ENCODE measurements at places on chromosomes 5 and 9.

DNA sequence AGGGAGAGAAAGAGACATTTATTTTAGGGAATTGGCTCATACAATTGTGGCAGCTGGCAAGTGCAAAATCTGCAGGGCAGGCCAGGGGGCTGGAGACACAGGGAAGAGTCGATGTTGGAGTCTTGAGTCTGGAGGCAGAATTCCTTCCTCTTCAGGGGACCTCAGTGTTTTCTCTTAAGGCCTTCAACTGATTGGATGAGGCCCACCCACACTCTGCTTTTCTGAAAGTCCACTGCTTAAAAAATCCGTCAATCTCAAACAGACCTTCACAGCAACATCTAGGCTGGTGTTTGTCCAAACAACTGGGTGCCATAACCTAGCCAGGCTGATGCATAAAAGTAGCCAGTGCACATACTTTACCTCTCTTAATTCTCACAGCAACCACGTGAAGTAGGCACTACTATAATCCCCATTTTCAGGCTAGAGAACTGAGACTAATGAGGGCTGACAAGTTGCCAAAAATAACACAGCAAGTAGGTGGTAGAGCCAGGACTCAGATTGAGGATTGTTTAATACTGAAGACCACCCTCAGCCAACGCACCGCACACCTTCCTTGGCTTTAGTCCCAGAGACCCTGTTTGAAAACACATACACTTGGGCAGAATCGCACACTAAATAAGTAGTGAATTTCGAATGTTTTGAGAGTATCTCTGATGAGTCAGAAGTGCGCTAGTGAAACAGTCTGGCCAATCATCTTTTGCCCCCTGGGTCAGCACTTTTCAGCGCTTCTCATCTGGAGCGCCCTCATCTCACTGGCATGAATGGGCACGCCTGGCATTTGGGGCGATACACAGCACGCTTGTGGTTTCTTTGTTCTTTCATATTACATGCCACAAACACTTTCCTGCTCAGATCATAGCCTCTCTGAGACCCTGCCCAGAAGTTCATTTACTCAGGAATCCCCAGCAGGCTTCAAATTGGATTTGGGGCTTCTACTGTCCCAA lies 591.4 kb downstream of the CCDC171 start:
- no peak for DNase-seq

DNA sequence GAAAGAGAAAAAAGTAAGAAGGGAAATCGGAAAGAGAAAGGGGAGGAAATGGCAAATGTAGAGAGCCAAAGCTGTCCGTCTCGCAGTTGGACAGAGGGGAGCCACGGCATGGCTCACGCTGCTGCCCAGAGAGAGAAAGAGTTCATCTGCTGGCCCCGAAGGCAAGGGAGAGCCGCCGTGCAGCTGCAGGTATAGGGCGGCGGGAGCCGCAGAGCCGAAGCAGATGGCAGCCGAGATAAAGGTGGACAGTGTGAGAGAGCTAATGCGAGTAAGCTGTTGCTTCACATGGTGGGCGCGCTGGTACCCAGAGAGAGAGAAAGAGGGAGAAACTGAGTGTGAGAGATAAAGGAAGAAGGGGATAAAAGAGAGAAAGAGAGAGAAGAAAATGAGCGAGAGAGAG lies 188.4 kb upstream of the PPP1R26 start:
- DNase-seq: no peak

DNA sequence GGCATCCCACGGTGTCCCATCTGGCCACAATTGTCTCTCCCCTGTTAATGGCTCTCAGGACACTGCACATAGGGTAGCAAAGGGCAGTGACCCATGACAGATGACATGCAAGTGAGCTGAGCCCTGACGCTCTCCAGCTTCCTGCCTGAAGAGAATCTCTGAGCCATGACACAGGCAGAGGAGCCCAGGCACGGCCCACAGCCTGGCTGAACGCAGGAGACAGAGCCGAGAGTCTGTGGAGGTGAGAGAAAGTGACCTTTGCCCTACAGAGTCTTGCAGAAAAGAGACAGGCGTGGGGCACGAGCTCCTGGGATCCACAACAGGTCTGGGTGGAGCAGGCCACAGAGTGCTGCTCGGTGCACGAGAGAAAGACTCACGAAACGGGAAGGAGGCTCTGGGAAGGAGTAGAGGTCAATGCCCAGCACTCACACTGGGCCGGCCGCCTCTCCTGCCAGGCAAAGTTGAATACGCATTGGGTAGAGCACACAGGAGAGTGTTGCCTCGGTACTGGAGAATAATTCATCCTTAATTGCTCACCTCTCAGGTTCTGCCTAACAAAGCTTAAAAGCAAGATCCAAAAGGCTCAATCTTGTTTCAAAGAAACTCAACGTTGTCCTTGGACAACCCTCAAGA lies 90.3 kb downstream of the MRPL36 start:
- DNase-seq: no peak

DNA sequence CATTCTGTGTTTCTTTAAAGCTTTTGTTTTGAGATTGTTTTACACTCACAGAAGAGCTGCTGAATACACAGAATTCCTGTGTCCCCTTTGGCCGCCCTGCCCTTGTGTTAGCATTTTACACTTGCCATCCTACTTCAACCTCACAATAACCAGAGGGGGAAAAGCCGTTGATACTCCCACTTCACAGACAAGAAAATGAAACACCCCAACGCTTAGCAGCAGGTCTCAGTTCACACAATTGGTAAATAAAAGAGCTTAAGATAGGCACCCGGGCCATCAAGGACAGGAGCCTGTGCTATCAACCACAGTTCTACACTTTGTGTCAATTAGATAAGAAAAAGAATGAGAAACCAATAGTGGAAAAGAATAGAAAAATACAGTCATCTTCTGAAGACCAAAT lies 178.0 kb downstream of the SYK start:
- no peak for DNase-seq

DNA sequence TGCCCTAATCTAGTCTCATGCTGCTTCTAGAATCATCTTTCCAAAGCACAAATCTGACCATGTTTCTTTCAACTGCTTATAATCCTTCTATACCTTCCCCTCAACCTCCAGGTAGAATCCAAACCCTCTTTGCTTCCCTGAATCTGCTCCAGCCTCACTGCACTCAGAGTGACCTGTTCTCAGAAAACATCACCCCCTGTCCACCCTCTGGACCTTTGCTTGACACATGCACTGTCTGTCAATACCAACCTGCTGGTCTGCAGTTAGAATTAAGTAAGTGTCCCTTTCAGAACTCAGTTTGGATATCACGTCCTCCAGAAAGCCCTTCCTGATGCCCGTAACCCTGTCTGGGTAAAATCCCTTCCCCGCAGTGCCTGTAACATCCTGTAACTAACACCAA lies 63.1 kb downstream of the SH3TC2 start:
- DNase-seq: no peak

GRCh38 chr5:77630114-77630680 lies 8.3 kb downstream of the OTP start:
- DNase-seq: no peak

DNA sequence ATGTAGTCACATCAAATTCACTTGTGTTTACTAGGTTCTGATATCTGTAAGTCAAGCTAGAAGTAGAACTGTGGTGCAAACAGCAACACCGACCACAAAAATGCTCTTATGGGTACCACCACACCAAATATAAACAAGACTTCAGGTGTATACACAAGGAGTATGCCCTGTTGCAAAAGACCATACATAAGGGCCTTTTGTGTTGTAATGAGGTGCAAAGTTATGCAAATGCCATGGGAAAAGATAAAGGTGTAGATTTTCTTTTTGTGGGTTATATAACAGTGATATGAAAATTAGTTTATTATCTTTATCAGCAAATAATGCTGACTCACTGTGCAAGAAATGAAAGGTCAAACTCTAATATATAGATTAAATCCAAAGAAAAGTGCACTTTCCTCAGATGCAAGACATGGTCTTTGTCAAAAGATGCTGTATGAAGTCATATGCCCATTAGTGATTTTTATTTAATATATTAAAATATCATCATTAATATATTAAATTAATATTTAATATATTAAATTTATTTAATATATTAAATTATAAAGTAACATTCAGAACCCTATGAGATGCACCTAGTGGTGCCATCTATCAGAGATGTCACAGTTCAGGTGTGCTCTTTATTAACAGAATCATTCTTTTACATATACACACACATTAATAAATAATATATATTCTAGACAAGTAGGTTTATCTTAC lies 26.7 kb upstream of the ALDH1A1 start:
- no peak for DNase-seq

DNA sequence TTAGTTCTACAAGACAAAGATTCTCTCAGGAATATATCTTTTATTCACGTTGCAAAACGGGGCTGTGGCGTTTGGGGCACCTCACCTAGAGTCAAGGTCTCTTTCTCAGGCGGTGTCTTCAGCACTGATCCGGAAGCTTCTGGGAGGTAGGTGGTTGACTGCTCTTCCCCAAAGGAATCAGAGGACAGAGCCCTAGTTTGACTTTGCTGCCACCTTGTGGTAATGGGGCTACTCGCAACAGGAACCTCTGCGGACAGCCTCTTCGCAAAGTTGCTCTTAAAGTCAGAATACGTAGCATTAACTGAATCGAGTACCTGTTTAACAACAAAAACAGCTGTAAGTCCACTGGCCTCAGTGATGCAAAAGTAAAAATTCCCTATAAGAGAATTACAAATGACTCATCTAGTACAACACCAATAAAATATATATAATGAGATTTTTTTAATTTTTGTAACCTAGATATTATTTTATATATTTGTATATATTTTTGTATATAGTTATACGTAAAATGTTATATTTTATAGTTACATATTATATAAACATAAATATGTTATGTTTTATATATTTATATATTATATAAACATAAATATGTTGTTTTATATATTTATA lies 13.3 kb upstream of the GPX8 start:
- DNase-seq: no peak

- no peak for DNase-seq
Measured at GRCh38 chr5:10599113-10599512, 35.2 kb downstream of the ANKRD33B start.

DNA sequence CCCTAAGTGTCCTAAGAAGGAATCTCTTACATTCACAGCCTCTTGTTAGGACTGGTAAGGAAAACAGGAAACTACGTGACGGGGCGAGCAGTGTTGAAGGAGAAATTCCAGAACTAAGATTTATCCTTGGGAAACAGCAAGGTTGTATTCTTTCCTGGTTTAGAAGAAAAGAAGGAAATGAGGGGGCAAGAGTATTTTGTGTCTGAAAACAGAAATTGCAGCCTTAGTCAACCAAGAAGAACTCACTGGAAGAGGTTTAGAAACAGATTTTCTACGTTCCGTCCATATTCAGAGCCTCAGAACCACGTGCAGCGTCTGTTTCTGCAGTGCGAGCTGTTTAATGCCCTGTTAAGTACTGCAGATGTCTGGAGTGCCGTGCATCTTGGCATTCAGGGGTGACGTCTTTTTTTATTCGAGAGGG lies 75.2 kb downstream of the GOLPH3 start:
- no peak for DNase-seq

- no peak for DNase-seq
Measured at GRCh38 chr5:132413567-132413966, 44.1 kb downstream of the SLC22A5 start.

DNA sequence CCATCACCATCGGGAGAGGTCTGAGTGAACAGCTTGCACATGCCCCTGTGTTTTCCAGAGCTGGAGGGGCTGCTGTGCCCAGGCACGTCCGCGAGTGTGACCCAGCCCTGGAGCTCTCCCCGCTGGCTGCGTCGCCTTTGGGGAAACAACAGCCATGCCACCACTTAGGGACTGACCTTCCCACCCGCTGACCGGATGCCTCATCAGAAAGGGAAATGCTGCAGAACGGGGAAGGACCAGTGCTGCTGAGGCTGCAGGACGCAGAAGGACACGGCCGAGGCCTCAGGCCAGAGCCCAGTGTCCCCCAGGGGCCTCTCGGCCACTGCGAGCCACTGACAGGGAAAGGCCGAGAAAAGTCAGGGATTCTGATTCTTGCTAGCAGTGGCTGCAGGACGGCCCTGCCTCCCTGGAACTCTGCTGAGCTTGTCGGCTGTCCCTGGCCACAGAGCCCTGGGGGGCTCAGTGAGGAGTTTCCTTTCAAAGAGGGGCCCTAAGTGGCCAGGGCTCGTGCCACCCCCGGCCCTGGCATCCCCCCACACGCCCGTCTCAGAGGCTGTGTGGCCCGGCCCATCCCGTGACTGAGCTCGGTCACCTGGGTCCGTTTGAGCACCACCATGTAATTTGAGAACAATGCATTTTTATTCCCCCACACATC lies 130.8 kb downstream of the ZNF354C start:
- no peak for DNase-seq

DNA sequence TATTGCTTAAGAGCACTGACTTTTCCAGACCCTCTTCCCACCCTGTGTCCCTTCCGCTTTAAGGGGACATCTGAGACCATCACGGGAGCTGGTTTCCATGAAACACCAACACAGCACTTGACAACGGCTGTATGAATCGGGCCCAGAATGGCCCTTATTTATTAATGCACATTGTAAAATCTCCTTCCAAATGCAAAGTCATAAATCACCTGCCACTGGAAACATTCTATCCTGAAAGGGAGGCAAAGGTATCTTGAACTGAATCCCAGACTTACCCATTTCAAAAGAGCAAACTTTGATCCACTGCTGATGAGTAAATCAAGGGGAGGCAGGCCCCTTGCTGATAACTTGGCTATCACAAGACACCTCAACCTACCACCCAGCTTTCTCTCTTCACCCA lies 37.4 kb downstream of the SHB start:
- no peak for DNase-seq

Measured in cortex of kidney (tissue), 1 donor.